ENCODE measurements at places on chromosomes 1 and 21.

DNA sequence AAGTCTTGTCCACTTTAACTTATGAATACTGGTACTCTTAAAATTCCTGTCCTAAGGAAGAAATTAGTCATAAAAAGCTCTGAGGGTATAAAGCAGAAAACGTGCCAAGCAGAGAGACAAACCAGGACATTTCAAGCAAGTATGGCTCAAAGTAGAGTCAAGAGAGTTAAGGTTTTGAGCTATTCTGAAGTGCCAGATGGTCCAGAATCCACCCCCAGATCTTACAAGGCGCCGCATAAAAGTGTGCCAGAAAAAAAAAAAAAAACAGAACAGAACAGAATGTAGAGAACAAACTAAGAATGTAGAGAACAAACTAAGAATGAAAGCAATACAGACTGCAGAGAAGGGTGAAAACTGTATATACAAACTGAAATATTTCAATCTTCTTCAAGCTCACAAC lies 12.5 kb downstream of the EPS15 start:
- no peak for DNase-seq

DNA sequence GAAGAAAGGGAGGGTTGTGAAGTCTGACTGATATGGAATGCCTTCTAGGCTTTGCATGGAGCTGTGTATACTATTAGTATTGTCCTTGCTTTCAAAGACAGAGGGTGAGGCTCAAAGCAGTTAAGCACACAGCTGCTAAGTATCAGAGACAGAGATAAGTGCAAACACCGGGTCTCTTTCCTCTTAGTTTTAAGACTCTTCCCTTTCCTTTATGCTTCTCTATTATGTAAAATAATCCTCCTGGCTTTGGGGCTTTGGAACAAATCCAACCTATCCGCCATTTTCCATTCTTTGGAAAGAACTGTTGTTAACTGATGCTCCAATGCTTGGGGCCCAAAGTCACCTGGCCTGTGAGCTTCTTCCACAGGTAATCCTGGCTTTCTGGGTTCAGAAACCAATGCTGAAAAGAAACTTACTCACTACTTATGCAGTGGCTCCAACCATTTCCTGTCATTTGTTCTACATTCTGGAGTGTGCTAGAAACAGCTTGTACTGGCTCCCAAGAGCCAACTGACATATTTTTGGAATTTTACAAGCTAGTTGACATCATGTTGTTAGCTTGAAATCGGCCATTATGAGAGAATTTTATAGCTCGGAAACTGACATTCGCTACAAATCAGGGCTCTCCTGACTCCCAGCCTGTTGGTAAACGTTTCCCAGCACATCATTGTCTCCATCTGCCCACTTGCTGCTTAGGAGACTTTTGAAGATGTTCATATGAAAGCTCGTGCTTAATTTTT lies 67.5 kb downstream of the DNTTIP2 start:
- DNase-seq = no peak

DNA sequence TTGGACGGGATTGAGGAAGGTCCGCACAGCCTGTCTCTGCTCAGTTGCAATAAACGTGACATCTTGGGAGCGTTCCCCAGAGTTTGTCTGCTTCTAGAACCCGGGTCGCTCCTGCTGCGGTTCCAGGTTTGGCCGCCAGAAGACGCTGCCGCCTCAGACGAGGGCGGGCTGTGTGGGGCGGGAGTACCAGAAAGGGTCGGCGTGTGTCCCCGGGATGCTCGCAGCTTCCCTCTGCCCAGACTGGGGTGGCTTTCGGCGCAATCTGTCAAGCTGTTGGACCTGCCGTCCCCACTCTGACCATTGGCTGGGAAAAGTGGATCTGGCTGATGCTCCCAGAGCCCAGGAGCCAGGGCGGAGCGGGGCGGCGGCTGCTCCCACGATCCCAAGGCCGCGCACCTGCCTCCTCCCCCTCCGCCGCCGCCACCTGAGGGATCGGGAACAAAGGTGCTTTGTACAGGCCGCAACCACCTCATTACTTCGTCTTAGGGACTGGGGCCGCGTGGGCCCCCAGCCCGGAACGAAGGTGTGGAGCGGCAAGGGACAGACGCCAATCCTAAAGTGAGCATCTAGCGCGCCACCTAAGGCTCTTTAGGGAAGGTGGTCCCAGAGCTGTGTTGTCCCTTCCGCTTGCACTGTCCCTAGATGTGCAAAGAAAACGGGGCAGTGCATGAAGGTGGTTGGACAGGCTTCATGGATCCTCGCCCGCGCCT lies 683 bp upstream of the EFNA4 start:
- peak; percentile 70 for DNase-seq

DNA sequence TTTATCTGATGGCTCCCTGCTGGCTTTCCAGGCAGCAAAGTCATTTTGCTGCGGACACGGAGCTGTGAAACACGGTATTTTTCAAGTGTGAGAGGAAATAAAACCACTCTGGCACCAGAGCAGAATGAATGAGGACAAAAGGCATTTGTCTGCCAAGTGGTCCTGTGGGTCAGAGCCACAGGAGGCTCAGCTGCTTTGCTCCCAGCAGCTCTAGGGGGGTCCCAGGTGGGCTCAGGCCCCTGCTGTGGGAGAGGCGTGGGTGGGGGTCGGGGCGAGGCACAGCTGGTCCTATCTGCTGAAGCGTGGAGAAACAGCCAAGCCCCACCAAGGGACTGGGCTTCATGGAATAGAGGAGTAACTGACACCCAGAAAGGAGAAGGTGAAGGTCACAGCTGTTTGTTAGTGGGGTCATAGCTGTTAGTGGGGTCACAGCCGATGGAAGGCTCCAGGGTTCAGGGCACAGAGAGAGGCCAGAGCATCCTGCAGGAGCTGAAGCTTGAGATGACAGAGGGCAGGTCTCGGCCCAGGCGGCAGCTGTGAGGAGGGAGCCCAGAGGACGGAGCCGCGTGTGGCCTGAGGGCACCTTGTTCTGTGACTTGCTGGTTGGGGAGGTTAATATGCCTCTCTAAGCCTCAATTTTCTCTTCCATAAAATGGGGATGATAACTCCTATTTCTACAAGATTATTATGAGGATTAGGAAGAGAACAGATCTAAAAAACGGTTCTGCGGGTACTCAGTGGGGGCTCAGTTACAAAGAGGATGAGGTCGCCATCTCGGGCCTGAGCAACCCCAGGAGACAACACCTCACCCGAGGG lies 7.1 kb downstream of the KIF17 start:
- no peak for DNase-seq

DNA sequence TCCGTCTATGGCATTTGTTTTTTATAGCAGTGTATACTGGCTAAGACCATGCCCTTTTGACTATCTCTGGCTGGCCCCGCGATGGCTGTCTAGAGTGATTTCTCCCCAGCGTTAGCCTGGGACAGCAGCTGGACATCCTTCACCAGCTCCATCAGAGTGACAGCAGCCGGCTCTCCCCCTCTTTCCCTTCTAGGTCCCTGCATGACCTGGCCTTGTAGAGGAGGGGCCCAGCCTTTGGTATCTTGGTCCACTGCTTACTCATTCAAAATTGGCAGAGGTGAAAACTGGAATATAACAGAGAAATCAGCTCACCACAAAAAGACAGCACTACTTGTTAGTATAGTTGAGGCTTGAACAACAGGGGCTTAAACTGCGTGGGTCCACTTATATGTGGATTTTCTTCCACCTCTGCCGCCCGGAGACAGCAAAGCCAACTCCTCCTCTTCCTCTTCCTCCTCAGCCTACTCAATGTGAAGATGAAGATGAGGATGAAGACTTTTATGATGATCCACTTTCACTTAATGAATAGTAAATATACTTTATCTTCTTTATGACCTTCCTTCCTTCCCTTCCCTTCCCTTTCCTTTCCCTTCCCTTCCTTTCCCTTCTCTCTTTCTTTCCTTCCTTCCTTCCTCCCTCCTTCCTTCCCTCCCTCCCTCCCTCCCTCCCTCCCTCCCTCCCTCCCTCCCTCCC lies 29.4 kb upstream of the B3GALNT2 start:
- no peak for DNase-seq

DNA sequence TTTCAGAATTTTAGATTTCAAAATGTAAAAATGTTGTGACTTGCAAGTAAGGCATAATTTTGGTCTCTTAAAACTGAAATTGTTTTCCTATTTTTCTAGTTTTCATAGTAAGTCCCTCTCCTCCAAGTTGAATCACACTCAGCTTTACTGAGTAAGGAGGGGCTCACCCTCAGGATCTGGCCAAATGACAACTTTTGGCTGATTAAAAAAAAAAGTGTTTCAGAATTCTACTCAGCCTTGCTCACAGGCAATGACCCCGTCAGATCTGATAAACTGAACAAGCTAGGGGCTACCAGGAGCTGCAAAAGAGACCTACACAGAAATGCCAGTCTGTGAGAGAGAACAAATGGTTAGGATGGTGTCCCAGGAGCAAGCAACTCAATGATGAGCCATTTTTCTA lies 159.8 kb downstream of the PBX1 start:
- no peak for DNase-seq

DNA sequence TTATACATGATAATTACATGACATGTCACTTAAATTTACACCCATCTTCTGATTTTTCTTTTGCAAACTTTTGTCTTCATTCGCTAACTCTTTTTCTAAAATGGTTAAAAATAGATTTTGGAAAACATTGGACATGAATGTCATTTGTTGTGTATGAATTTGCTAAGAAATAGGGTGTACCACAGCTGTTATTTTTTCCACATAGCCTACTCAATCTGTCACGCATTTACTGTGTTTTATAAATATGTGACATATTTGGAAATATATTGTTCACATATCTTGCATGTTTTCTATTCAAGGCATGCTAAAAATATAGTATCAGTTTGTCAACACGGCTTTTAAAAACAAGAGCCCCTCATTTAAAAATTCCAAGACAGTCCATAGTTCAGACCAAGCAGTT lies 47.9 kb upstream of the TARBP1 start:
- no peak for DNase-seq

- peak; percentile 54 for DNase-seq
Measured at GRCh38 chr1:160117709-160118183, 2.2 kb downstream of the ATP1A2 start.

- no peak for DNase-seq
Measured at GRCh38 chr1:208562151-208562960, 318.2 kb upstream of the PLXNA2 start.

DNA sequence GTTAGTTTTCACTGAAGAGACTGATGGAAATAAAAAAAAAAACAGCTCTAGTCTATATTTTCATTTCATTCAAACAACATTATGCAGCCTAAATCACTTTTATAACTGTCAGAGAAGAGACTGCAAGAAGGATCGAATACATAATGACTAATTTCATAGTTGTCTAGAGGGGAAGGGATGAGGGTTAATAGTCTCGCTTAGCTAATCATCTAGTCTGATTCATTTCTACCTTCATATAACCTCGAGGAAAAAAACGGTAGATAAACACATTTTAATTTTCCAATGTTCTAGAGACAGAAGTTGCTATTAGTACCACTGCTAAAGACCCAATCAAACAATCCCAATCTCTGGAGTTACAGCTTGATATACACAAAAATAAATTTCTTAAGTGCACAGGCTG lies 3.5 kb downstream of the FUBP1 start:
- DNase-seq = no peak

GRCh38 chr1:200985481-200985880 lies 38.0 kb downstream of the KIF21B start:
- DNase-seq = no peak

DNA sequence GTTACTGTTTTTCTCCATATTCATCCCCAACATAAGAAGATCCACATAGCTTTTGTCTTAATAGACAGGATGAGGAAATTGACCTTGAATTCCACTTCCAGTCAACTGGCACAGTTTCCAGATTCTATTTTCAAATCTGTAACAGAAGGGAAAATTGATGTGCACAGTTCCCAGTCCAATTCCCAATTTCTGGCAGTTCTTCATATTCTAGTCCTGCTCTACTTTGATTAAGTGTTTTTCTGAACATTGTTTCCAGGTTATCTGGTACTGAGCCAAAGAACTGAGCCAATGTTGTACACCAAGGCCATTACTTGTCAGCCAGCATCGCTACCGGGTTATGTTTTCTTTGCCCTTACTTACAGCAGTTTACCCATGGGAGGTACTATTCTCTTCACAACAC lies 1755.4 kb downstream of the PLA2G4A start:
- DNase-seq = no peak

DNA sequence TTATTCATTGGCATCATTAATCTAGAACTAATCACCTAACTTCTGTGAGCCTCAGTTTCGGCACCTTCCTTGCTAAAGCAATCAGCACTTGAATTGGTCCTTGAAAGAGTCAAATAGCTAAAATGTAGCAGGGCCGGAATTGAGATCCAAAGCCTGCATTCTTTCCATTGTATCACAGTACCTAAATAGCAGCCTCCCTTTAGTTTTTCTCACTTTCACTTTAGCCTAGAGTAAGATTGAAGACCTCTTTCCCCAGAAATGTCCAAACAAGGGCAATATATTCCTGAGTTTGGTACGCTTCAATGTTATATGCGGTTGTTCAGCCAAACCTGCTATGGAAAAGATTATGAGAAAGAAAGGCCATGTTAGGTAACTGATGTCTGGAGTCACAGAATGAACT lies 121.9 kb upstream of the BMP8A start:
- no peak for DNase-seq

- DNase-seq = no peak
Measured at GRCh38 chr1:223662943-223663342, 2.6 kb downstream of the CAPN8 start.

DNA sequence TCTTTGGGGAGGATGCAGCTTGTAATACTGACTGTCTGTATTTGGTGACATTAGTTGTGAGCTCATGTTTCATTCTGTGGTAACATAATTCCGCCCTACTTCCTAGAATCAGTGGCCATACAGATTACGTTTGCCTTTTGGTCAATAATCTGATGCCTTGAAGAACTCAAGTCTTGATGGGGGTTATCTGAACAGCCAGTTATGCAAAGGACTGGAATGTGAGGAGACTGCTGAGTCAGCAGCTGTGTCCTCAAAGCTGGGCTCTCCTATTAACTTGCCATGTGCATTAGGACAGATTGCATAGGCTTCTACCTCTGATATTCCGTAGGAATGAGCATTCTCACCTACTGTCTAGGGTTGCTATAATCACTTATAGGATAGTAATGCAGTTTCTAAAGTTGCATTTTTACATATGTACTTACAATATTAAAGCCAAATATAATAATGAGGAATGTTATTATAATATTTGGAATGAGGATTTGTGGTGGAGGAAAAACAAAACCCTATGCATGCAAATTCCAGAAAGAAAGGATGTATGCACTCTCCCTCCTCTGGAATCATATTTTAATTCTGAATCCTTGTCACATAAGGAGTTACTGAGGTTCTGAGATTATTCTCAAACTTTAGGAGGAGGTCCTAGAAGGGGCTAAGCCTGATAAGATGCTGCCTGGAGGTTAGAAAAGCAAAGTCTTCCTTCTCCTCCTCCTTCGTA lies 116.0 kb downstream of the NOS1AP start:
- no peak for DNase-seq

- DNase-seq = no peak
Measured at GRCh38 chr21:44855572-44855971, 17.9 kb downstream of the PTTG1IP start.

All from heart right ventricle (tissue), 16 donors.